ENCODE measurements at places on chromosomes 6 and 20. TPM values are rescaled to one million over a fixed set of nuclear protein-coding genes. Genes with fewer than 3 reads are reported as not detected.

Gene TCP11
- not detected for total RNA-seq

Gene PRR18
- 0.60 TPM for total RNA-seq

Gene SPATS1
- not detected for total RNA-seq

Gene TTK
- not detected for total RNA-seq

Gene TREM1
- total RNA-seq, result 3.3 TPM

Gene LHFPL5
- not detected for total RNA-seq

Gene LCA5
- total RNA-seq, result 10.8 TPM

Gene ABHD16B
- not detected for total RNA-seq

Gene C6orf15
- not detected for total RNA-seq

All from tibial nerve (tissue), 4 donors.